ENCODE measurements at places on chromosomes 4 and X.

- no peak for DNase-seq
Observed at GRCh38 chrX:12058087-12058486, 80.2 kb upstream of the FRMPD4 start.

DNA sequence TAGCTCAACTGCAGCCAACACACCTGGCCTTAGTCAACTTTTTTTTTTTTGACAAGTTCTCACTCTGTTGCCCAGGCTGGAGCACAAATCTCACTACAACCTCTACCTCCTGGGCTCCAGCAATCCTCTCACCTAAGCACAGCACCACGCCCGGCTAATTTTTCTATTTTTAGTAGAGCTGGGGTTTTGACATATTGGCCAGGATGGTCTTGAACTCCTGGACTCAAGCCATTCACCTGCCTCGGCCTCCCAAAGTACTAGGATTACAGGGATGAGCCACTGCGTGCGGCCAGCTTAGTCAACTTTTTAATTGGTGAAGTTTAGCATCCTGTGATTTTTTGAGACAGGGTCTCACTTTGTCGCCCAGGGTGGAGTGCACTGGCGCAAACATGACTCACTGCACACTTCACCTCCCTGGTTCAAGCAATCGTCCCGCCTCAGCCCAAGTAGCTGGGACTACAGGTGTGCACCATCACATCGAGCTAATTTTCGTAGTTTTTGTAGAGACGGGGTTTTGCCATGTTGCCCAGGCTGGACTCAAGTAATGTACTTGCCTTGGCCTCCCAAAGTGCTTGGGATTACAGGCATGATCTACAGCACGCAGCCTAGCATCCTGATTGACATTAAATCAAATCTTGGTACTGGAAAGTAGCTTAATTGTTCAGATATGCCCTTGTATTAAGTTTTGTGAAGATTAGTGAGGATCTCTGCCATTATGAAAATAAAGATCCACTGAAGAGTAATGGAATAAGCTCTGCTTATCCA is 8.3 kb downstream of the HNRNPDL start:
- no peak for DNase-seq

- no peak for DNase-seq
Observed at GRCh38 chr4:39484582-39485272, 25.9 kb downstream of the LIAS start.

DNA sequence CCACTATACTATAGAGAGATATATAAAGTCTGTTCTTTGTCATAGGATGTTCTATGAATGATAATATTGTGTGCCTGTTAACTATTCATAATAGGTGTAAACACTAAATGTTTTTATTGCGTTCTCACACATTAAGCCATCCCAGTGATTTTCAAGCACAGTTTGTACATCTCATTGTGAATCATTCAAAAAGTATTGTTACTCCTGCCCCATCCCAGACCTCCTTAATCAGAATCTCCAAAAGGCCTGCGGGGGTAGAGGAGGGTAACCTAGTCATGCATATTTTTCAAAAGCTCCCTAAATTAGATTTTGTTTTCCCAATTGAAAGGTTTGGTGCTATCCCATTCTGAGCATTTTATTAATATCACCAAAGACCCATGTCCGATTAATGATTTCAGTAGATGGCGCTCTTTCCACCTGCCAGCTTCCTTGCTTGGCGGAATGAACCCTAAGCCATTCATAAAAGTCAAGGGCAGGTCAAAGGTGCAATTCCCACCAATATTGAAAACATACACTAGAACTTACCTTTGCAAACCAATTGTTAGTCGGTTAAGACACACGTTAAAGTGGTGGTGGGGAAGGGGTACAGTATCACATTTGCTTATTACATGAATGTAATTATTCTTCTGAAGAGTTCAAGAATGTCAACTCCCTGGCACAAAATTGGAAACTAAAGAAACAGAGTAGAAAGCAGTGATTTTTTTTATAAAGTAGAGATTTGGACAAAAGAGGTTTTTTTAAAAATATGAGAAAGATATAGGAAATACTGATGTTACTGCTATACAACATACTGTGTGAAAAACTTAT is 5.8 kb upstream of the TET2 start:
- DNase-seq, result no peak
